C1 segment of cervical spinal cord (tissue), 14 donors: ENCODE measurements at places on chromosomes 2 and 18.

GRCh38 chr2:46294176-46294836 is 2.9 kb upstream of the EPAS1 start:
- no peak for DNase-seq

DNA sequence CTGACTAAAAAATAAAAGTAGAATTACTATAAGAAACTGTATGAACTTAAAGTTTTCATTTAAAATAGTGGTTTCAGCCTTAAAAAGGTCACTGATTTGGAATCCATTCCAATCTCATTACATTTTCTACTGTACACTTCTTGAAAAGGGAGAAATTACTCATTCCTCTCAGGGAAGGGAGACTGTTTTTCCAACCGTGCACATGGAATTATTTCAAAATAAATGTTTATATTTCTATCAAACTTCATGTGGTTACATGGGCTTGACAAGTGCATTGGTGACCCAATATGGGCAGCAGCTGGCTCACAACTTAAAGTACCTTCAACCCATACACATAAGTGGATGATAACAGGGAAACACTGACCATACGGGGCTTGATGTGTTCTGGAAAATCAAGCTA is 324.5 kb upstream of the THUMPD2 start:
- no peak for DNase-seq

DNA sequence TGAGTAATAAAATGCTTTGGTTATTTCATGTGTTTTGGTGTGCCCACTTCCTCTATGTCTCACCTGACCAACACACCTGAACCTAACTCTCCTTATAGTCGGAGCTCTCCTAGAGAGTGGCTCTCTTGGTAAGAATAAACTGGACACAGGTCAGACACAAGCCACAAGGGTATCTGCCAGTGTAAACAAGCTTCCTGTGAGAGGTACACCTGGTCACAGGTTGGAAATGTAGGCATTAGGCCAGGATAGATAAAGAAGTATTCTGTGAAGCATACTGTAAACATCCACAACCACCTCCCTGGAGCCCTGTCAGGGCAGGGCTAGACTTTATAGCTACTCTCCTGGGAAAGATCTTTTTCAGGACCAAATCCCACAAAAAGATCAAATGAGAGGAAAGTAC is 69.4 kb downstream of the ZDBF2 start:
- no peak for DNase-seq

DNA sequence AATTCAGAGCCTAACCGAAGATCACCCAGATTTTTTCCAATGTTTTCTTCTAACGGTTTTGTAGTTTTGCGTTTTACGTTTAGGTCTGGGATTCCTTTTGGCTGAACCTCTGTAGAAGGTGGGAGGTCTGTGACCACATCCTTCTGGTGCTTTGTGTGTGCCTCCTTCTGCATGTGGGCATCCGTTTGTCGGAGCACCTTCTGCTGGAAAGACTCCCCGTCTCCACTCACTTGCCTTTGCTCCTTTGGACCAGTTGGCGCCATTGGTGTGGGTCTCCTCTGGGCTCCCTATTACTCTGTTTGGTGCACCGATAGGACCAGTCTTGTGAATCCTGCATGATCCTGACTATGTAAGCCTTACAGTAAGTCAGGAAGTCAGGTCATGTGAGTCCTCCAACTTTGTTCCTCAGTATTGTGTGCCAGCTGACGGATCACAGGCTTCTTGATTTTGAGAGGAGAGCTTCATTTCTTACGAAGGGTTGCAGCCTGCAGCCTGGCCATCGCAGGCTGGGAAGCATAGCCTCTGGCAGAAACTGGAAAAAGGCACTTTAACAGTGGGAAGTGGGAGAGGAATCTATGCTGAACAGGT is 13.6 kb downstream of the AQP12A start:
- no peak for DNase-seq

- DNase-seq, result no peak
These were observed 159.0 kb upstream of the CCDC195 start for GRCh38 chr2:224875153-224875552.

- DNase-seq, result no peak
These were observed 983 bp downstream of the CXXC1 start for GRCh38 chr18:50286391-50287027.

- no peak for DNase-seq
These were observed 33.4 kb upstream of the ST3GAL5 start for GRCh38 chr2:85922199-85922598.

- DNase-seq, result no peak
These were observed 108.2 kb upstream of the SMAD2 start for GRCh38 chr18:48038636-48039035.

GRCh38 chr2:37405781-37406180 is 61.4 kb downstream of the QPCT start:
- no peak for DNase-seq

DNA sequence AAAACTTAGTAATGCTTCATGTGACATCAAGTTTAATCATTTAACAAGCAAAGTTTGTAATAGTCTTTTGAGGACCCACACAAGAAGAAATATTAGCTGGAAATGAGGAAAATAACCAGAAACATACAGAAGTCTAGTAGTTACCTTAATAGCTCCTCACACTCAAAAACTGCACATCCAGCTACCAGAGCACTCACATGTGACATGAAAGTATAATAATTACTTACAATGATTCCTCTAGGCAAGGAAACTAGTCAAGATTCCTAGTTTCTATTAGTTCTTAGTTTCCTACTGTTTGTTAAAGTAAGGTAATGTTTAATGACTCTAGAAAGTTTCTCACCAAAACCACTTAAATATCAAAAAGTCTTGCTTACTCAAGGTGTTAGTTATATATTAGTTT is 335.8 kb downstream of the RAD51AP2 start:
- DNase-seq, result no peak

GRCh38 chr2:14751581-14751980 is 119.1 kb downstream of the LRATD1 start:
- DNase-seq, result no peak

DNA sequence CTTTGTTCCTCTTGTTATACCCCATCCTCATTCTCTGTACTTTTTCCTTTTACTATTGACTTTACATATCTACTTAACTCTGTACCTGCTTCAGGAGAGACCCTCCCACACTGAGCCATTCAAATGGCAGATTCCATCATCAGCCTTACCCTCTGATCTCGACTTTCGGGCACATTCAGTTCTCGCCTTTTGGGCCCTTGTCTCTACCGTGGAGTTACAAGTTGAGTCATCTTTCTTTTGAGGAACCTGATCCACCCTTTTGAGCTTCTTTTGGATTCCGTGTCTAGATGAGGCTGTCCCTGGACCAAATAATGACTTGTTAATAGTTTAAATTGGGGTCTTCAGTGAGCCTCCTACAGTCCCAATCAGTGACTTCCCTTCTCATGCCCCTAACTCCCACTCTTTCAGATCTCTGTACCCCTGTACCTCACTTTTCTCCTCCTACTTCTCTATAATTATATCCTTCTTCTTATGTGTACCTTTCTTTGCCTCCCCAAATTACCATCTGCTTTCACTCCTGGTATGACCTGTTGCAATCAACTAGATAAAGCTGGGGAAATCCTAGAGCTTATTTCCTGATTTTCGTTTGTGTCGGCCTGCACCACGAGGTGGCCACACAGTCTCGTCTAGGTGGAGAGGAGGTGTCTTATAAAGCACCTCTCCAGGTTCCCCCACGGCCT is 17.2 kb downstream of the SP110 start:
- DNase-seq, result no peak
